Fibroblast of lung (primary cell): ENCODE measurements at places on chromosomes 3 and 15. TPM values are rescaled to one million over a fixed set of nuclear protein-coding genes. Genes with fewer than 3 reads are reported as not detected.

DNA sequence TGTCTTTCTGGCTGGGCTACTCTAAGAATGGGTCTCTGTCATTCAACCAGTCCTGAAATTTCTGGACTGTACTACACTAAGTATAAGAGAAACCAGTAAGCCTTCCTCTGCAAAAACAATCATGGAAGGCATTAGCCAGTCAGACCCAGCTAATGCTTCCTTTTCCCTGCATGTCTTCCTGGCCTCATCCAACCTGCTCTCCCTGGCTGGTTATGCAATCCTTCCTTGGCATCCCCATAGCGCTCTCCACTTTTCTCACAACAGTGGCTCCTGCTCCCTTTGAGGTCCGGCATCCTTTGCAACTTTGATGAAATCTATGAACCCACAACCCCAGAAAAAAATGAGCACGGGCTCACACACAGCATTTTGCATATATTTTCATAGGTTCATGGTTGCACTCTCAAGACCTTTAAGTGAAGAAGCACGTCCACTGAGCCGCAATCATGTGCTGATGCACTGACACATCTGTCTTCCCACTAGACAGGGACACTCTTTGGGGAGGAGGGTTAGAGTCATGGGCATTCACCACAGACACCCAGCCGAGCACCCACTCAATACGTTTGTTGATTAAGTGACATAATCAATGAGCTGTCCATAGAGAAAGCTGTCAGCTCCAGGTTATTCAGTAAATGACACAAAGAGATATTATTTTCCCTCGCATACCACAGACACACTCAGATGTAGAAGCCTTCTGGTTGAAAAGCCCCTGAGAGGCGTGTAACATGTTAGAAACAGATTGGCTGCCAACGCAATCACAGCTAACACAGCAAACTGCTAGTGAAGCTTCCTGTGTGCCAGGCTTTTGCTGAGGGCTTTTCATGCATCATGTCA is 66.7 kb downstream of the PLD1 start:
- H3K4me1 ChIP-seq: no peaks in the 10 kb centered on the region
- H3K27me3 ChIP-seq: no peaks in the 10 kb centered on the region
- H3K4me3 ChIP-seq: no peak overlapping the region
- no peaks in the 10 kb centered on the region for H3K36me3 ChIP-seq
- no peak overlapping the region for H3K27ac ChIP-seq

- peaks cover 10% of the 10 kb centered on the region for H3K4me1 ChIP-seq
- no peaks in the 10 kb centered on the region for H3K36me3 ChIP-seq
- peak; percentile 73 for DNase-seq
- H3K27me3 ChIP-seq: no peaks in the 10 kb centered on the region
These were observed 110.5 kb upstream of the RAP2B start for GRCh38 chr3:153051427-153052095.

DNA sequence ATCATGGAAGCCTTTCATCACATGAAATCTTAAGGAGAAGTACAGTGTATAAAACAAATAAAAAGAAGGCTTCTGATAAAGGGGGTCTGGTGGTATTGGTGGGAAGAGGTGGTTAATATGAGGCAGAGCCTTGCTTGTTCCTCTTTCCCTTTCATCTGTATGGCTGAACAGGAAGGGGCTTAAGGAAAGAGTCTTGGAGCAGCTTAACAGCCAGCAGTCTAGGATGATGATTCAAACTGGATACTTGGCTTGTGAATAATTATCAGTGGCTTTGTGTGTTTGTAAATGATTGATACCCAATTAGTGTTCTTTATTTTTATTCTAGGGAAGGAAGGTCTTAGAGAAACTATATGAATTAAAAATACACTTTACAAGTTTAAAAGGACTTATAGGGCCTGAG is 29.1 kb upstream of the TCAIM start:
- no peaks in the 10 kb centered on the region for H3K36me3 ChIP-seq
- no peaks in the 10 kb centered on the region for H3K4me1 ChIP-seq
- H3K27me3 ChIP-seq: no peaks in the 10 kb centered on the region
- DNase-seq: no peak

DNA sequence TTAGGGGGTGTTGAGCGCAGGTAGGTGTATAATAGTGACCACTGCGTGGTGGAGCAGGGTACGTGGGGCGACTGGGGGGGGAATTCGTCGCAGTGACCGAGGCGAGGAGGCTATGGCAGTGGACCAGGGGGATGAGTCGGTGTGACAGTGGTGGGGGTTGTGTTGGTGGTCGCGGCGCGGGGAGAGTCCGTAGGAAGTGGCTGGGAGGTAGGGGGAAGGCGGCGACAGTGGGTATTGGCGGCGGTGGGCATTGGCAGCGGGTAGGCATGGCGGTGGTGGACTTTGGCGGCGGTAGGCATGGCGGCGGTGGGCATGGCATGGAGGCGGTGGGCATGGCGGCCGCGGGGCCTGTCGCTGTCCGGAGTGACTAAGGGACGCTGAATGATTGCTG is 739 bp downstream of the SNRPN start:
- no peak for DNase-seq
- peak overlapping the region; percentile 69 for H3K4me3 ChIP-seq
- H3K4me1 ChIP-seq: no peaks in the 10 kb centered on the region
- H3K27ac ChIP-seq: peak overlapping the region; percentile 88
- H3K27me3 ChIP-seq: no peaks in the 10 kb centered on the region
- no peaks in the 10 kb centered on the region for H3K36me3 ChIP-seq

The FANCD2OS gene
- not detected in 2 replicates for total RNA-seq

The CX3CR1 gene
- under 0.01 TPM in 1 of 2 replicates, not detected in the other for total RNA-seq

The ACOX2 gene
- total RNA-seq: 17.7 and 20.5 TPM in 2 replicates
